Left lung (tissue), 14 donors: ENCODE measurements at places on chromosomes 3 and 15. TPM values are rescaled to one million over a fixed set of nuclear protein-coding genes. Genes with fewer than 3 reads are reported as not detected.

DNA sequence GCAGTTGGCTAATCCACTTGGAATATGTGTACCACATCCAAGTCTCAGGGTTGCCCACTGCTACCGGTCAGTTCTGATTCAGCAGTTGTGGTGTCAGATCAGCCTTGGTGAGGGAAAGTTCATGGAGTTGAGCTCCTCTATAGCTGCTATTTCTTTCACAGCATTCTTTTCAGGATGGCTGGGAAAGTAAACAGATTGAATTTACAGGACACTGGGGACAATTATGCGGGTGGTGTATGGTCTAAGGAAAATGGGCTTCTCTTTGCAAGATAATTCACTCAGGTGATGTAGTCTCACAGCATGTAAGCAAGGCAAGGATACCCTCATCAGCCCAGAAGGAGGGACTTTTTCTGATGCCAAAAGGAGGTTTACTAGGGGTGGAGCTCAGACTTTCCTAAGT is 249.9 kb downstream of the DOCK3 start:
- no peak for DNase-seq

- no peak for DNase-seq
Observed at GRCh38 chr15:47812470-47812999, 95.2 kb downstream of the SEMA6D start.

GRCh38 chr3:158097593-158098308 is 8.5 kb downstream of the SHOX2 start:
- DNase-seq = no peak

Gene ROPN1B
- polyA plus RNA-seq = 0.53 TPM

DNA sequence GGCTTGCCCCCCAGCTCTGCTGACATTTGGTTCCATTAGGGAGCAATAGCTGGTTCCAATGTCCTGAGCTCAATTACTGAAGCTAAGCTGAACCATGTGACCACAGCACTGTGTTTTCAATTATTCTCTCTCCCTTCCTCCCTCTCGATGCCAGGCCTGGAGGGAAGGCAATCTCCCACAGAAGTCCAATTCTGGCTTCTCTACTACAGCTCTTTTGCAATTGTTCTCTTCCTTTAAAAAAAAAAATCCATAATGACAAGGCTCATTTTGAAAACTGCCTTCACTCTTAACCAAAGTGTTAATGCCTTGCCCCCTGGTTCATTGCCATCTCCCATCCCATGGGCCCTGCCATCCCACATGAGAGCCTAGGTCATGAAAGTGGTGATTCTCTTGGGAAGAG is 24.8 kb downstream of the IL16 start:
- DNase-seq = no peak

GRCh38 chr3:54670201-54671000 is 257.5 kb downstream of the LRTM1 start:
- peak; percentile 40 for DNase-seq

Gene EPB42
- polyA plus RNA-seq = 3.8 TPM

DNA sequence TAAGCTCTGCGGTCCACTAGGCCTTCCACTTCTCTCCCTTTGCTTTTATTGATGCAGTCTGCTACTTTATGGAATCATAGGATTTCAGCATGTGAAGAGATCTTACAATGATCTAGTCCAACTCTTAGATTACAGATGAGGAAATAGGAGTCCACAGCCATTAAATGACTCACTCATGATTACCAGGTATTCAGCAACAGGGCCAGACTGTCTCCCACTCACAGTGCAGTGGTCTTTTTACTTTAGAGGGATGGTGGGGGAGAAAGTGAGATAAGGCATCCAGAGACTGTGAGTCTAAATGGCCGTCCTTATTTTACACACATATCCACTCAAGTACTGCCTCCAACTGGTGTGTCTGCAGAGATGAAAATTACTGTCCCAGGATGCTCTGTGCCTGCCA is 88.5 kb upstream of the SKOR1 start:
- no peak for DNase-seq
